ENCODE measurements at places on chromosomes 2 and 18.
A peak's percentile ranks its signal among the peaks of the same experiment; 100 is the strongest.

DNA sequence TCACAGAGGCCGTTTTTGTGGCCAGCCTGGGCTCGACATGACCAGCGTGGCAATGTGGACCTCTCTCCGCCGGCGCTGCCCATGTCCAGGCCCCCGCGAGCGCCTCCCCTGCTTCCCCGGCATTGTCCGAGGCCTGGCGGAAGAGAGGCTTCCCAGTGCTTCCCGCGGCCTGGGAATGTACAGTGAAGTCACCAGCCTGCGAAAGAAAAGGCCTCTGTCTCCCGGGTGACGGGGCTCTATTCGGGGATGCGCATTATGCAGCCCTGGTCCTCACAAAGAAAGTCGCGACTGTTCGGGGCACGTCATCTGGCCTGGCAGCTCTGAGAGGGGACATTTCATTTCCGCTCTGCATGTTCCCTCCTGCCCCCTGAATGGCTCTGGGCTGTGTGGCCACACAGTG lies 109.2 kb upstream of the AGAP1 start:
- DNase-seq, result no peak

- no peak for DNase-seq
These were observed 266.1 kb upstream of the KLHL29 start for GRCh38 chr2:23118894-23119293.

GRCh38 chr2:19356545-19357401 lies 1.6 kb downstream of the OSR1 start:
- no peak for DNase-seq

- DNase-seq, result peak; percentile 16
These were observed 113.4 kb downstream of the EIPR1 start for GRCh38 chr2:3264010-3264744.

DNA sequence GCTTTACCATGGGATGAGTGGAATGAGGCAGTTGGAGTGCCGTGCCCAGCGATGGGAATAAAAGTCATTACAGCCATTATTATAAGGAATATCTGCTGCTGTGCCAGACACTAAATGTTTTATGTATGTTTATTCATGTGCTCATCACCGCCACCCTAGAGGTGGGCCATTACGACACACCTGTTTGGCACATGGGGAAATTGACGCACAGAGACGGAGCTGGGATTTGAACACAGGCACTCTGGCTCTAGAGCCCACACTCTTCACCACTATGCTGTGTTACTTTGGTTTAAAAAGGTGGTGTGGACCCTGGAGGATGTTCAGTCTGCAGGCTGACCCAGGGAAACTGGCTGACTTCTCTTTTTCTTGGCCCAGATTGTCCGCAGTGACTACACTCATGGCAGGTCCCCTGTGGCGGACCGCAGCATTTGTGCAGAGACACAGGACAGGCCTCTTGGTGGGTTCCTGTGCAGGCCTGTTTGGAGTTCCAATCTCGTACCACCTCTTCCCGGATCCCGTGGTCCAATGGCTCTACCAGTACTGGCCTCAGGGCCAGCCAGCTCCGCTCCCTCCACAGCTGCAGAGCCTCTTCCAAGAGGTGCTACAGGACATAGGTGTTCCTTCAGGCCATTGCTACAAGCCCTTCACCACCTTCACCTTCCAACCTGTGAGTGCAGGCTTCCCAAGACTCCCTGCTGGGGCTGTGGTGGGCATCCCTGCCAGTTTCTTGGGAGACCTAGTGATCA lies 1.6 kb downstream of the TMEM177 start:
- no peak for DNase-seq

GRCh38 chr18:31943878-31944816 lies 1.2 kb upstream of the TRAPPC8 start:
- DNase-seq, result peak; percentile 29

- DNase-seq, result no peak
These were observed at the start of gene TRPM8 for GRCh38 chr2:233917116-233917515. Gene TRPM8, plus strand, starts transcription at chr2:233917373. Its CDS starts 9,165 bp downstream, at chr2:233926538.

GRCh38 chr18:45408218-45408617 lies 207.1 kb upstream of the SLC14A2 start:
- no peak for DNase-seq

DNA sequence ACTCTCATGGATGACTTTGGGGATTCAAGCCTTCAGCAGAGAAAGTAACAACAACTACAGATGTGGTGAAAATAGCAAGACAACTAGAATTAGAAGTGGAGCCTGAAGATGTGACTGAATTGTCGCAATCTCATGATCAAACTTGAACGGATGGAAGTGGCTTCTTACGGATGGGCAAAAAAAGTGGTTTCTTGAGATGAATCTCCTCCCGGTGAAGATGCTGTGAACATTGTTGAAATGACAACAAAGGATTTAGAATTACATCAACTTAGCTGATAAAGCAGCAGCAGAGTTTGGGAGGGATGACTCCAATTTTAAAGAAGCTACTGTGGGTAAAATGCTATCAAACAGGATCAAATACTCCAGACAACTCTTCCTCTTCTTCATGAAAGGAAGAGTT lies 43.1 kb downstream of the AAK1 start:
- DNase-seq, result no peak

DNA sequence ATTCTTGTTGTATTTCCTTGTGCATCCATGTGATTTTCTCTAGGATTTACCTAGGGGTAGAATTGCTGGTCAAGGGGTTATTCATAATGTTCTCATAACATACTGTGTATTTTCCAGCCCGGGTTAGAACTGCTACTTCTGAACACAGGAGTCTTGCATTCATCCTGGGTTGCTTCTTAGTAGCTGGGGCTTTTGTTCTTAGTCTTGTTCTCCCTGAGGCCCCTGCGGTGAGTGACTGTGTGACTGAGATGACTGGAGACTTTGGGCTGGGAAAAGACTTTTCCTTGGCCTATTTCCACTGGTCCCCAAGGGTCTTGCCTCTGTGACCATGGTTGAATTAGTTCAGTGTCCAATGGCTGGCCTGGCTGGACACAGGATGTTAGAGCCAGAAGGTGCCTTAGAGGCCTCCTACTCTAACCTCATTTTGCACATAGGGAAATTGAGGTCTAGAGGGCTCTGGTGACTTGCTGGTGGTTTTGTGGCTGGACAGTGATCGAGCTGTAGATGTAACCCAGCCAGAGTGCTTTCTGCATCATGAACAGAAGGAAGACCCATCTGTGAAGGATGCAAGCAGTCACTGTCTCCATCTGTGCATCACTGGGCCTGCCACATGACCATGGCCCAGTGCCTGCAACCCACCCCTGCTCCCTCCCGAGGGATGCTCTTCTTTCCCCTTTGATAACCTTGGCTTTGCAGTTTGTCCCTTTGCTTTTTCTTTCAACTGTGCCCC lies 233.3 kb downstream of the FHOD3 start:
- DNase-seq, result no peak

- no peak for DNase-seq
These were observed 74.8 kb upstream of the PIEZO2 start for GRCh38 chr18:11224153-11224552.

GRCh38 chr18:57131782-57132181 lies 15.1 kb upstream of the BOD1L2 start:
- DNase-seq, result no peak

DNA sequence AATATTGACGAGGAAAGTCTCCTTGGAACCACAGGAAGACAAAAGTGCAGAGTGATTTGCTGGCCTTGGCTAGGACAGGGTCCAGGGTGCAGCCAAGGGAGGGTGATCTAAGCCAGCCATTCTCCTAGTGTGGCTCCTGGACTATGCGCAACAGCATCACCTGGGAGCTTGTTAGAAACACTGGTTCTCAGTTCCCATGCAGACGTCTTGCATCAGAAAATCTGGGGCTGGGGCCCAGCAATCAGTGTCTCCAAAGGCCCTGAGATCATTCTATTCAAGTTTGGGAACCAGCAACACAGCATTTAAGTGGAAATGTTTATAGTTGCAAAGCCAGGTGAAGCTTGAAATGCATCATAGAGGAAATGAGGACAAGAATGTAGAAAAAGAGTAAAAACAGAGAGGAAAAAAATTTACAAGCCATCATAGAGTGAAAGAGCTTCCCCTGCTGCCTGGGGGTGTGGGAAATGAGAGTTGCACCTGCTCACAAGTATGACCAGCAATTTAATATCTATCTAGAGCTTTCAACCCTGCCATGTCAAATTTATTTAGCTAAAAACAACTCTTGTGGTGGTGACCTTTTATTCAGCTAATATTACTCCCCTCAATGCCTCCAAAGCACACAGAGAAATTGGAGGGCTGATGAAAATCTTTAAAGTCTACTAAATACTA lies 54.4 kb upstream of the SEC11C start:
- no peak for DNase-seq

GRCh38 chr18:76490670-76491472 lies 4.2 kb downstream of the ZNF516 start:
- DNase-seq, result peak; percentile 51

DNA sequence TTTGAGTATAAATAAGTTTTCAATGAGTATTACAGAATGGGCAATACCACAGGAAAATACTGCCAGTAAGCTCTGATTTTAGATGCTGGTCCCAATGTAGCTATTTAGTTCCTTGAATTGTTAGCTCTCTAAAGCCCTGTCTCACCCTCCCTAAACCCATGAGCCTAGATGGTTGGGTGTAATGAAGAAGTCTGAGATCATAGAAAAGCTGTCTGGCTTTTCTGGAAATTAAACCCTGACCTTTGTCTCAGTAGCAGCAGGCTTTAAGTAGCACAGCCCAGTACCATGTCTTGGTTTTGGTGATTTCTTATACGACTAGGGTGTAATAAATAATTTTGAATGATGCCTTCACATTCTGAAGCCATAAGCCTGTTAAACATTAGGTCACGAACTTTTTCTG lies 55.3 kb downstream of the TMEM200C start:
- DNase-seq, result no peak

DNA sequence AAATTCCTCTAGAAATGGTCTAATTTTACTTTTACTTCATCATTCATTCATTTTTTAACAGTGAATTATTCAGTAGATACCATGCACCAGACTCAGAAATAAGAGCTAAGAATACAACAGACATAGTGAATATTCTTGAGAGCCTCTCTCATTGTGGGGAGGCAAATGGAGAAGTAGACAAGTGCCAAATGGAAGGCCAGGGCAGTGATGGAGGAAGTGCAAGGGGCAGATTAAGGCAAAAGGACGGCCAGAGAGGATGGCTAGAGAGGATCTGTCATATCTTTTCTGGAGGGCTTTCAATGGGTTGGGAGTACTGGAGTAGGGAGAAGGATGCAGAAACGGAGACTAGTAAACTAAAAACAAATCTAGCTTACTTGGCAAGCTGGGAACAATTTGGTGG lies 19.0 kb upstream of the RMDN2 start:
- no peak for DNase-seq

GRCh38 chr2:158825021-158825420 lies 29.9 kb downstream of the DAPL1 start:
- no peak for DNase-seq

GRCh38 chr2:181354626-181355025 lies 102.6 kb upstream of the ITGA4 start:
- DNase-seq, result peak; percentile 33

DNA sequence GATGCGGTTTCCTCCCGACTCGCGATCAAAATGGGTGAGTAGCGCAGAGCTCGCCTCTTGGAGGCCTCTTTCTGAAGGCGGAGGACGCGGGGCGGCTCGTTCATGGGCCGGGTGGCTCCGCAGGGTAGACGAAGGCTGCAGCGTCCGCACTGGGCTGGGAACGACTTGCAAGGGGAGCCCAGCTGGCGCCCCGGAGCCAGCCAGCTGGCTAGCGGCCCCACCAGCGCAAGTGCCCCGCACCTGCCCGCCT lies 328 bp upstream of the PASK start:
- DNase-seq, result no peak

DNA sequence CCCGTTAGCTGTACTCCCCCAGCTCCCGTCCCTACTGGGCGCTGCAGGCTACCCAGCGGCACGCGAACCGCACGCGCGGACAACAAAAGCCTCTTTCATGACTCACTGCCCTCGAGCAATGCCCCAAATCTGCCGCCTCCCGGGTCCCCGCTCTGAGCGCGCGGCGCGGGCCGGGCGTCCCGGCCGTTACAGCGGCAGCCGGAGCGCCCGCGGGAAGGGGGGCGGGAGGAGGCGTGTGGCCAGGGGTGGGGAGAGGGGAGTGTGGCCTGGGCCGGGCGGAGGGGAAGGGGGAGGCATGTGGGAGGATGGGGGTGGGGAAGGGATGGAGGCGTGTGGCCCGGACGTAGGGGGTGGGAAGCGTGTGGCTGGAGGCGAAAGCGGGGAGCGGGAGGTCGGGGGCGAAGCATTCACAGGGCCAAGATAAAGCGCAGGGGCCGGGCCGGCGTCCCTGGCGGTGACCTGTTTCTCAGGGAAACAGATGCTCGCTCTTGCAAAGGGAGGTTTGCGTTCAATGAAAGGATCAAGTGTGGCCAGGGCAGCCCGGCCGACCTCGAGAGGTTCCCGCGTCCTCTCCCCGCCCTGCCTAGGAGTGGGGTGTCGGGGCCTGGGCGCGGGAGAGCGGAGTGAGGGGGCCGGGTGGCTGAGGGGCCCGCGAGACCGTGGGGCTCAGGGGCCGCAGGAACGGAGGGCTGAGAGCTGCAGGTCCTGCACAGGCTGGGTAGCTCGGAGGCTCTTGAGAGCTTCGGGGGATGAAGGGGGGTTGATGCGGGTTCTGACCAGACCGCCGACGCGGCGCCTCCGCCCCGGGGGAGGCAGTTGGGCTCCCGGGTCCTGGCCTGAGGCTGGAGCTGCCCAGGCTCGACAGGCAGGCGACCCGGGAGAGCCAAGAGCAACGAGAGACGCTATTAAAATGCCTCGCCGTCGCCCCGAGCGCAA lies 3.5 kb upstream of the NEUROD1 start:
- DNase-seq, result no peak

Measured in hematopoietic multipotent progenitor cell treated with erythropoietin and hydrocortisone succinate and interleukin-3 and kit ligand, for 6 days (in vitro differentiated cells).